ENCODE measurements at places on chromosomes 3 and 15.

DNA sequence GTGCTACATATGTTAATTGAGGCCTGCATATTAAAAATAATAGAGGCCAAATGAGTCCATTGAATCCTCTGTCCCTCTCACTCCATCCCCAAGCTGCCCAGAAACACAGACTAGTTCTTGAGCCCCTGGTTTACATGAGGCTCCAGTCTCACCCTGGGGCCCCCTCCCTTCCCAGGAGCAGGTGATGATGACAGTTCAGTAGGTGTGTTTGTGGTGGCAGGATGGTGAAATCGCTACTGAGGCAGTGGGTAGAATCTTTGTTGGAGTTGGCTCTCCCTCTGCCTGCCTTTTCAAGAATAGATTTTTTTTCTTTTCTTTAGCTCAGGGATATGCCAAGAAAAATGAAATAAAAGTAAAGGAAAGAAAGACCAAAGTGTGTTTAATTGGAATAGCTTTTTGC lies 288.7 kb downstream of the EPHB1 start:
- no peak for DNase-seq

- DNase-seq, result peak; percentile 60
Observed at GRCh38 chr15:70789213-70789612, 25.9 kb upstream of the UACA start.

DNA sequence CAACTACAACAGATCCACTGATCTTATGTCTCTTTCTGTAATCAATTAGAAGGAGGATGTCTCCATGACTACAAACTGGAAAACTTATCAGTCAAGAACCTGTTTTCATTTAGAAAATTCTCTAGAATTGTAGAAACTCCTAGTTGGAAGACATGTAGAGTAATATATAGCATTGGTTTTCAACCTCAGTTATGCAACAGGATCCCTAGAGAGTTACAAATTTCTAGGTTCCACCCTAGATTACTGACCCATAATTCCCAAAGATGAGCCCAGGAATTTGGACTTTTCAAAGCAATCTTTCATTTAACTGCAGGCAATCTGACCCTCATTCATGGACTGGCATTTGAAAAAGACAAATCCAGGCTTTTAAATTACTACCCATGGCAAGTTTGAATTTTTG lies 116.9 kb upstream of the RAP2B start:
- no peak for DNase-seq

- no peak for DNase-seq
Observed at GRCh38 chr15:74120426-74120825, 10.0 kb upstream of the ISLR2 start.

GRCh38 chr15:58840048-58840447 lies 68.9 kb downstream of the MINDY2 start:
- DNase-seq, result no peak

GRCh38 chr3:55486101-55486856 lies 827 bp downstream of the WNT5A start:
- DNase-seq, result no peak

GRCh38 chr15:31326875-31327668 lies 437 bp downstream of the KLF13 start:
- DNase-seq, result no peak

DNA sequence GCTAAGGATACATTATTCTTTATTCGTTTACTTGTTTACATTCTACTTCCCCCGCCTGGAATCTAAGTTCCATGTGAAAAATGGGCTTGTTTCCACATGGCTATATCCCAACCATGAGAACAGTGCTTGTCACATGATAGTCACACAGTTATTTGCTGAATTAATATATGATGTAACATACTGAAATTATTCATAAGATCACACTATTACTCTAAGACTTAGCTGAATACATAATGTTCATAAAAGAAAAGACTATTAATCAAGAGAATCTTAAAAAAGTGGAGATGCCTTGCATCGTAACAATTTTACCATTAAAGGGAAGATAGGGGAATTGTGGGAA lies 6.5 kb downstream of the PBRM1 start:
- no peak for DNase-seq

- DNase-seq, result no peak
Observed at GRCh38 chr3:128372281-128372680, 94.4 kb downstream of the DNAJB8 start.

- peak; percentile 10 for DNase-seq
Observed at GRCh38 chr3:149934524-149934923, 36.2 kb downstream of the PFN2 start.

DNA sequence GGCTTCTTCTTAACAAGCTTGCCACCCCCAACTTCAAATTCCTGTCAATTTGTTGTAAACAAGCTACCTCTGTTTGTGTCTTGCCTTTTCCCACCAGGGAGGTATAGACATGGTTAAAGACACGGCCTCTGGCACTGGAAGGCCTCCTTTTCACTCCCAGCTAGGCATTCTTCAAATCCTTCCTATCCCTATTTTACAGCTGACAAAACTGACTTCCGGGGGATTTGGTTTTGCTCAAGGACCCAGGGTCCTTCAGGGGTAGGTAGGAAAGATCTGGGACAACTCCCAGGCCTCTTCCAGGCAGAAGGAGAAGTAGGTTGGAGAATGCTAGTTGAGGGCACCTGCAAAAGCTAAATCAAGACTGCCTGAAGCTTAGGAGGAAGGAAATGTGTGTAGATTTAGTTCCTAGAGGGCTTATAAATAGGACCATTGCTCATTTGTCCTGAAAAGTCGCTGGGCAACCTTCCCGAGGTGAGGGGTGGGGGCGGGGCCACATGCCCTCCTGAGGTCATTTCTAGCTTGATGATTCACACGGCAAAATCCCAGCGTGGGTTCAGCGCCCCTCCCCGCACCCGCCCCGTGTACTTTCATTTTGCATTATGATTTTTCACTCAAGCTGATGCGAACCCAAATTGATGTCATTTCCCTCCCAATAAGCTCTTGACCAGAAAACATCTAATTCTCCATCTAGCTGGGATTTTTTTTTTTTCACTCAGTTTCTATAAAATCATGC lies 365.5 kb downstream of the SHQ1 start:
- DNase-seq, result peak; percentile 66

GRCh38 chr3:159795042-159795441 lies 193.6 kb upstream of the IL12A start:
- DNase-seq, result no peak

GRCh38 chr3:143158014-143158988 lies 38.7 kb downstream of the CHST2 start:
- DNase-seq, result no peak

- no peak for DNase-seq
Observed at GRCh38 chr3:62151591-62151990, 221.8 kb downstream of the FEZF2 start.

DNA sequence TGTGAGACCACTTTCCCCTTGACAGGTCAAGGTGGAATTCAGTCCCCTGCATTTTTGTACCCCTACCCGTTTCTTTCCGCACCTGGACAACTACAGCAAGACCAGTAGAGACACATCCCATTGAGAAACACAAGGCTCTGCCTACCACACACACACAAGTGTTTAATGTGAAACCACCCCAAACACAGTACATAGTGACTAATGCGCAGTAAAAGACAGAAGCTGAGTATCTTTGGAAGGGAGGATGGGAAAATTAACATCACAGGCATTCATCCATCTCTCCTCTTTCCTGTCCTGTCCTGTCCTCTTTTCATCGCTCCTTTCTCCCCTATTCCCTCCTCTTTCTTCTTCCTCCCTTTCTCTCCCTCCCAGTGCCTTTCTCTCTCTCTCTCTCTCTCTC lies 64.8 kb downstream of the SCN11A start:
- DNase-seq, result no peak

GRCh38 chr3:53721187-53722119 lies 124.8 kb downstream of the CHDH start:
- peak; percentile 26 for DNase-seq

DNA sequence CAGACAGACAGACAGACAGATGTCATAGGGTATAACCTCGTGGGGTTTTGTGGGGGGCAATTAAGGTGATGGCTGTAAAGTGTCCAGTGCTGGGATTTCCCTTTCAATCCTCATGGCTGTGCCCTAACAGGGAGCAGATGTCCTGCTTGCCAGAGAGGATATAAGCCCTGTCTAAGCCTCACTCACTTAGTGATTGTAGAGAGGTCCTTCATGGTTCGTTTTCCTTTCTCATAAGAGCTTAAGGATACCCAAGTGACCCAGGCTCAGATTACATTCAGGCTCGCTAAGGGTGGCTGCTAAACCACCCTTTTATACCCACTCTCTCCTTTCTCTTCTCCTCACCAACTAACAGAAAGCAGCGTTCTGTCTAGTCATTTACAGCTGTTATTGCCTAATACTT lies 19.2 kb downstream of the LYSMD2 start:
- no peak for DNase-seq

DNA sequence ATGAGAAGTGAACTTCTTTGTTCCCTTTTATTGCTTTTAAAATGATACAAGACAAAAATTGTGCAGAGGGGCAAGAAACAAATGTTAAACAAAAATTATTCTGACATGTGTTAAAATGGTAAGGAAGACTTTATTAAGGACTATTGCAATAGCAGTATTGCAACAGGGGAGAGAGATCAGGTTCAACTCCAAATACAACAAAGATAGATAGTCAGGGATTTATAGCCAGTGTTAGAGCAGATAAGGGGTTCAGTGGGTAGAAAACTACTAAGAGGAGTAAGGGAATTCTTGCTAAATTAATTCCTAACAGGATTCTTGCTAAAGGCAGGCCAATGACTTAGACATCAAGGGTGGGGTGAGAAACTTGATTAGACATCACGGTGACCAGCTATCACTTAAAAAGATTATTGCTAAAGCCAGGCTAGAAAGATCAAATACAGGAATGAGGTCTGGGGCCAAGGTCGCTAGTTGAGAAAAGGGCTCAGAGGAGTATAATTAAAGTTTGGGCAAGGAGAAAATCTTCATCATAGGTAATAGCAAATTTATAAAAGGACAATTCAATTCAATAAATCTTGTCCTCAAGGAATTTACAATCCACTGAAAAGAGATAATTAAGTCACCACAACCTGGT lies 81.5 kb downstream of the FHIT start:
- DNase-seq, result no peak

Measured in hematopoietic multipotent progenitor cell treated with erythropoietin and hydrocortisone succinate and interleukin-3 and kit ligand, for 4 days (in vitro differentiated cells).